ENCODE measurements at places on chromosomes 16 and 17.

DNA sequence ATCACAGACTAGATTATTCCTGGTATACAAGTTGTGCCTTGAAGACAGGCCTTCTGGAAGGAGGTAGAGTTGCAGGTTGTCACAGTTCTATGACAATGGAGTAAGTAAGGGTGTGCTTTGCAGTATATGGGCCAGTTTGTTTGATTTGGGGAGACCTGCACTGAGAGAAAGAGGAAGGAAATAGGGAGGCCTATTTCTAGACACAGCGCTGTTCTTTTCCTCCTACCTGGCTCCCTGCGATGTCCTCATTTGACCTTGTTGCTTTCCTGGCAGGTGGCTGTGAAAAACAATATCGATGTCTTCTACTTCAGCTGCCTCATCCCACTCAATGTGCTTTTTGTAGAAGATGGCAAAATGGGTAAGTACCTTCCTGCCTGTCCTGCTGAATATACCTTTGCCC is 22.5 kb upstream of the RASL10B start:
- DNase-seq = no peak

DNA sequence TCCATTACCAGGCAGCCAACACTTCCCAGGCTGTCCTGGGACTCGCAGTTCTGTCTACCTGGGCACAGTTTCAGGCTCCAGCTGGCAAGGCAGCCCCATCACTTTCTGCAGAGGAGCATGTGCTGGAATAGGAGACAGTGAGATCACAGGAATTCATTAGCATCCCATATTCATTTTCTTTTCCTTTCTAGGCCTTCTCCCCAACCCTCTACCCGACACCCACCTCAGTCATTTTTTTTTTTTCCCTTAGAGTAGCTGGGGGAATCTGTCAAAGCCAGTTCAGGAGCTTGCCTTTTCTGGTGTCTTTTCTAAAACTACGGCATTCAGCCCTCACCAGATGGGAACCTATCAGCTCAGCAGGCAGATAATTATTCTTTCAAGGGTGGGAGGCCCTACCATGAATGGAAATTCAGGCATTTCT is 42.4 kb upstream of the FBXO47 start:
- no peak for DNase-seq

DNA sequence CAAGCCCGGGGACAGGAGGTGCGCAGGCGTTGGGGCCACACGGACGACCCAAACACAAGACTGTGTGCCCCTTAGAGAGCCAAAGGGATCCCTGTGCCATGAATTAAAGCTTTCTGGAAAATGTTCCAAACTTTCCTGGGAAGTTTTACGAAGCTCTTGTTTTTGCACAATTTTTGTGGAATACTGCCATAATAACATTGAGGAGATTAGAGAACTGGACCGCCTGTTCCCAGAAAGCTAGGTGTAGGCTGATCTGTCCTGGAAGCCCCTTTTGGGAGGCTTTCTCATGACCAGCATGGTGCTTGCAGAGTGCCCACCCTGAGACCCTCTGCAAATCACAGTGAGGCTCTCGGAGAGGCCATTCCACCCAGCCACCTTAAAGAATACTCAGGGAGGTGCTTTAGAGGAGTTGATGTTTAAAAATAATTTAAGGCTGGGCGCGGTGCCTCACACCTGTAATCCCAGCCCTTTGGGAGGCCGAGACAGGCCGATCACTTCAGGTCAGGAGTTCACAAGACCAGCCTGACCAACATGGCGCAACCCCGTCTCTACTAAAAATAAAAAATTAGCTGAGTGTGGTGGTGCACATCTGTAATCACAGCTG is 1.1 kb downstream of the KDM8 start:
- DNase-seq = no peak

GRCh38 chr17:79777120-79777893 is 641 bp upstream of the CBX2 start:
- no peak for DNase-seq

DNA sequence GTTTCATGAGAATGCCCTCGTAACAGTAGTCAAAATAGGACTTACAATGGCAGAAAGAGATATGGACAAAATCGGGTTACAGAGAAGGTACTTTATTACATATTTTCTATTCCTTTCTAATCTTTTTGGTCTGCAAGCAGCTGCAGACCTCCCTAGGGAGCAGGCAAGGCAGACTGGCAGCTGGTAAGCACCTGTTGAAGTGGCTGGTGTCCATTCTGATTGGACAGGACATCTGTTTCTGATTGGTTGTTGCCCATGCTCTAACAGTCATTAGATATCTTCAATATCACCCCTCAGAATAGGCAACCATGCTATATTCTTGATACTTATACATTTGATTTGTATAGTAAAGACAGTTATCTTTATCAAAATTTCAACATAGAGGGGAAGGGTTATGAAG is 606.3 kb downstream of the KCNJ2 start:
- DNase-seq = no peak

GRCh38 chr17:32350666-32351418 is 885 bp downstream of the ZNF207 start:
- peak; percentile 53 for DNase-seq

DNA sequence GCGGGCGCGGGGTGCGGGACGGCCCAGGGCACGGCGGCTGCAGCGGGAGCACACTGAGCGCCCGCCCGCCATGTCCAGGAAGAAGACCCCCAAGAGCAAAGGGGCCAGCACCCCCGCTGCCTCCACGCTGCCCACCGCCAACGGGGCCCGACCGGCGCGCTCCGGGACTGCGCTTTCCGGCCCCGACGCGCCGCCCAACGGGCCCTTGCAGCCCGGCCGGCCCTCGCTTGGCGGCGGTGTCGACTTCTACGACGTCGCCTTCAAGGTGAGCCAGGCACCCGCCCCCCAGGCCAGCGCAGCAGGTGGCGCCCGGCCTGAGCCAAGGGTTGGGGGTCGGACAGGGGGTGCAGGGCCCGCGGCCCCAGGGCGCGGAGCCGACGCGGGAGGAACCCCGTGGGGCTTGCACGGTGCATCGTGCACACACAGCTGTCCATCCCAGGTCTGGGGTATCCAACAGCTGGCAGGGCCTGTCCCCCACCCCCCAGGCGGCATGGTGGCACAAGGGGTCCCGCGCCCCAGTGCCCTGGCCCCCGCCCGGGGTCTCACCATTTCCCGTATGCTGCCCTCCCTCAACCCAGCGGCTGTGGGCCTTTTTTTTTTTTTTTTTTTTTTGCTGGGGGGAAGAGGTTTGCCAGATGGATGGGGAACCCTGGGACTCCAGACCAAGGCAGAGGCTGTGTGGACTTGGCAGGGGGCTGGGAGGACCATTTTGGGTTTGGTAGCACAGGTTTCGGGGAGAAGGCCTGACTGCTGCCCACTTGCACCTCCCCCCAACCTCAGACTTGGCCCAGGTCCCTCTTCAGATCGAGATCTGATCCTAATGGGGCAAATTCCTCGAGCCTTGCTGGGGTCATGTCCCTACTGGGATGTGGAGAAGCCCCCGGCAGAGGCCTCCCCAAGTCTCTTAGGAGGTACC is 547 bp downstream of the RAB26 start:
- DNase-seq = no peak

GRCh38 chr17:45298546-45299285 is 18.1 kb downstream of the MAP3K14 start:
- DNase-seq = no peak

Measured in central memory CD4-positive, alpha-beta T cell (primary cell).